ENCODE measurements at places on chromosomes 1 and 21.

DNA sequence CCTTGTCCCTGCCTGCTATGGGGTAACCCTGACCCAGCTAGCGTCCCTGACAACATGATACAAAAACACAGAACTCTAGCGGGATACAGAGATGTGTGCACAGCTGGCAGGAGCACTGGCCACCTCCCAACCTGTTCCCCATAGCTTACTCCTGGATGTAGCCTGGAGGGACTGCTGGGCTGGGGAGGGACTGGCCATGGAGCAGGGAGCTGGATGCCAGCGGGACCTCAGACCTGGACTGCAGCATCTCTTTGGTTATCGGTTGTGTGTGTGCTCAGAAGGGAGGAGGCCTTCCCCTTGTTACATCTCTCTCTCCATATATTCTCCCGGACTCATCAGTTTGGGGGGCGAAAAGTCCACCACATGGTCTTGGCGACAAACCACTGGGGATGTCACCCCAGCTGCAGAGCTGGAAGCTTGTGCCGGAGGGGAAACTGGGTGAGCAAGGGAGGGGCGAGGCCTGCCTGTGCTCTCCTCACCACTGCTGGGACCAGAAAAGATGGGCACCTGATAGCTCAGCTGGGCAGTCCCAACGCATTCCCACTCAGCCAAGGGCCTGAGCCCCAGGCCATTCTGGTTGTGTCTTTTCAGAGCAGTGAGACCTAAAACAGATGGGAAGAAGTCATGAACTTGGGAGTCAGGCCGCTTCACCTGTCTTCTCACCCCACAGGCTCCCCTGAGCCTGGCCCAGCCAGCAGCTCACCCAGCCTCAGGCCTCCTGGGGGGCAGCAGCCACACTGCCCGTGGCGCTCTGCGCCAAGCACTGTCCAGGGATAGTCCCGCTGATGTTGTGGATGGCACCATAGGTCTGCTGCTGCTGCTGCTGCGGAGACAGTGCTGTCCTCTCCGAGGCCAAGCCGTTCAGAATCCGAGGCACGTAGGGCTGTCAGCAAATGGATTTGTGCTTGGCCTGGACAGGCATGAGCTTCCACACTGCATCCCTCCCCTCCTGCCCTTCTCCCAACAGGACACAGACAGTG lies 35.6 kb downstream of the TMEM63A start:
- DNase-seq: no peak

- no peak for DNase-seq
Observed at GRCh38 chr1:231187571-231187970, 25.7 kb downstream of the TRIM67 start.

GRCh38 chr1:53220962-53221286 lies 490 bp upstream of the CZIB start:
- DNase-seq: no peak

- DNase-seq: no peak
Observed at GRCh38 chr21:46223217-46223616, 5.4 kb downstream of the LSS start.

DNA sequence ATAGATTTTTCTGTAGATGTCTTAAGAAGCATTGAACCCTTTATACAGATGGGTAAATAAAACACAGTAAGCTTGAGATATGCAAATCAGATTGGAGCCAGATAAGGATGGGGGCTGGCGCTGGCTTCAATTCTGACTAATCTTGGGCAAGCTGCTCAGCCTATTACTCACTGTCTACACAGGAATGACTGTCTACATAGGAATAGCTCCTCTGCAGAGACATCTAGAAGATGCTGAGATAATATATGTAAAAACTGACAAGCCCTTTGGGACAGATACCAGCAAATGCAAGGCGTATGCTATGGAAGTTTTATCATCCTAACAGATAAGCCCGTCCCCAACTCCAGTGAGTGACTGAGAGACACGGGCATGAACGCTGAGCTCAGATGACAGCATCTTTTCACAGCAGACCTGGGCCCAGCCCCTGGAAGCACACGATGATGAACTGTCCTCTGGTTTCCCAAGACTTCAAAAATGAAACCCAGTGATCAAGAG lies 1.7 kb downstream of the CLDN14 start:
- DNase-seq: no peak

DNA sequence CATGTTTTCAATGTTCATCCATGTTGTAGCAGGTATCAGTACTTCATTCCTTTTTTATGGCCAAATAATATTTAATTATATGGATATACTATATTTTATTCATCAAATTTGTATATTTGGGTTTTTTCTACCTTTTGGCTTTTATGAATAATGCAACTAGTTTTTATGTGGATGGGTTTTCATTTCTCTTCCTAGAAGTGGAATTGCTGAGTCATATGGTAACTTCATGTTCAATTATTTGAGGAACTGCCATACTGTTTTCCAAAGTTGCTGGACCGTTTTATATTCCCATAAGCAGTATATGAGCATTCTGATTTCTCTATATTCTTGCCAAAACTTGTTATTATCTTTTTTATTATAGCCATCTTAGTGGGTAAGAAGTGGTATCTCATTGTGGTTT lies 16.0 kb downstream of the CFAP57 start:
- no peak for DNase-seq

GRCh38 chr21:28640326-28640725 lies 352.4 kb downstream of the LTN1 start:
- no peak for DNase-seq

DNA sequence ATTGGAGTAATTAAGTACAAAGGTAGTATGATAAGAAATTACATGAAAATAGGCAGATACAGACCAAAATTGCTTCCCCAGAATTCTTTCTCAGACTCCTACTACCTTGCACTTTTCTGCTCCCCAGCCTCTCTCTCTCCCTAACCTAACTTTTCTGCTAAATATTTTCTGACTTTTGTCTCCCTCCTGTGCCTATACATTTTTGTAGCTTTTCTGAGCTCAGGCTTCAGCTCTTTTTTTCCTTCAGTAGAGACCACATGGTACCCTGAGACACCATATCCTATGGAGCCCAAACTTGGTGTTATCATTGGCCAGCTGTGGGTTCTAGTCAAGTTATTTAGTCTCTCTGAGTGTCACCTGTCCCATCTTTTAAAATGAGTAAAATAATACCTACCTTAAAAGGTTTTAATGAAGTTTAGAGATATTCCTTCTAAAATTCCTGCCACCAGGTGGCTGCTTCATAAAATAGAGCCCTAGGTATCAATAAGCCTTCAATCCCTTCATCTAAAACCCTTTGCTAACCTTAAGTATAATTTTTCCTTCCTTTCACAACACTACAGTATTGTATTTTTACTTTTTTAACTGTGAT lies 237.6 kb upstream of the DUSP10 start:
- no peak for DNase-seq

DNA sequence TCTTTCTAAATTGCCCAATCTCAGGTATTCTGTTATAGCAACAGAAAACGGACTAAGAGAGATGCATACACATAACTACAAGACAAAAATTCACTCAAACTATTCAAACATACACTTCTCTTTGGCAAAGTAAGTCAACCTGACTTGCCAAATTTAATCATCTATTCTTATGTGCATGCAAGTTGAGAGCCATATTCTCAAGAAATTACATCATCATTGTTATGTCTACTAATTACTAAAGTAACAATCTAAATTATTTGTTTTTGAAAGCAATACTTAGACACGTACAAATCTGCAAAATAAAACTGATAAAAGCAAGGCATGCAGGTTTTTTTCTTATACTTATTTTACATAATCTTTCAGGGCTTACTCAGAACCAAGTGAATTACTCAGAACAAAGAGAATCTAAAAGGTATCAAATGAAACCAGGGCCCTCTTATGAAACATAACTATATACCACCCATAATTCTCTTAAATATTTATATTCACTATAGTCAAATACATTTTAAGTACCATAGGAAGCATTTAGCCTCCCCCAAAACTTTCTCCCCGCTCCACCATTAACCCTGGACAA lies 62.3 kb downstream of the HLCS start:
- no peak for DNase-seq

DNA sequence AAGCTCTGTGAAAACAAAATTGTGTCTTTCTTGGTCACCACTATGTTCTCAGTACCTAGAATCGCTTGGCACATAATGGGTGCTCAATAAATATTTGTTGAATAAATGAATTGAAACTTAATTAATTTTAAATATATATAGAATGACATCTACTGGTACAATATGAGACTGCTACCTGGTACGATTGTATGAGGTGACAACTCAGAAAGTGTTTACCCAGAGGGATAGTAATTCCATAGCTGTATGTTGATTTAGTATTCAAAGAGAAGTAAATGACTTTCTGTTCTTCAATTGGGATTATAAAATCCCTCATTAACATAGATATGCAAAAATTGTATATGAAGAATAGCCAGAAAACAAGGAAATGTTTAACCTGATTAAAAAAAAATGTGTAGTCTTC lies 128.7 kb downstream of the RPS6KC1 start:
- DNase-seq: no peak

GRCh38 chr1:151849126-151849525 lies 4.4 kb downstream of the THEM5 start:
- DNase-seq: no peak

- no peak for DNase-seq
Observed at GRCh38 chr1:205310976-205311704, 10.4 kb downstream of the NUAK2 start.

DNA sequence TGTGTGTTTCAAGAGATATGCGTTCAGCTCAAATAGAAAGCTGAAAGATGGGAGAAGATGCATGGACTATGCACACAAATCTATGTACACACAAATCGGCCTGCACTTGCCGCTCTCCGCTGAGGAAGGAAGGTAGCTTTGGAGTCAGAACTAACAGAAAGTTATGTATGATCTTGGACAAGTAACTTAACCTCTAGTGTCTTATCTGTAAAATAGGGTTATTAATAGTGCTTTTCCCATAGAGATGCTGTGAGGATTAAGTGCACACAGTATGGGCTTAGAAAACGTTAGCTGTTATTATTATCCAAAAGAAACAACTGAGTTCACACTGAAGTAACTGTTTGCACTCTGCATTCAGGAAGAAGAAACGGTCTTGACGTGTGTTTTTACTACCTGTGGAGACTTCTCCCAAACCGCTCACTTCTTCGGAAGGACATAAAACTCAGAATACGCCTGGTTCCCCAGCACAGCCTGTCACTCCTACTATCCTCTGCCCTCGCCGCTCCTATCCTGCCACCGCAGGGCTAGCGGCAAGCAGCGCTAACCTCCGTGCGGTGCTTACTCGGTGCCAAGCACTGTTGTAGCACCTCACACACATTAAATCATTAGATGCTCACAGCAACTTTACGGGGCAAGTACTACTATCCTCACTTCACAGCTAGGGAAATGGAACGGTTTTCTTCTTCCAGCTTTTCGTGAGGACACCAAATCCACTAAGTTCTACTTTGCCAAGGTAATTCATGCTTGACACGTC lies 1.3 kb downstream of the TGFBR3 start:
- peak; percentile 15 for DNase-seq

DNA sequence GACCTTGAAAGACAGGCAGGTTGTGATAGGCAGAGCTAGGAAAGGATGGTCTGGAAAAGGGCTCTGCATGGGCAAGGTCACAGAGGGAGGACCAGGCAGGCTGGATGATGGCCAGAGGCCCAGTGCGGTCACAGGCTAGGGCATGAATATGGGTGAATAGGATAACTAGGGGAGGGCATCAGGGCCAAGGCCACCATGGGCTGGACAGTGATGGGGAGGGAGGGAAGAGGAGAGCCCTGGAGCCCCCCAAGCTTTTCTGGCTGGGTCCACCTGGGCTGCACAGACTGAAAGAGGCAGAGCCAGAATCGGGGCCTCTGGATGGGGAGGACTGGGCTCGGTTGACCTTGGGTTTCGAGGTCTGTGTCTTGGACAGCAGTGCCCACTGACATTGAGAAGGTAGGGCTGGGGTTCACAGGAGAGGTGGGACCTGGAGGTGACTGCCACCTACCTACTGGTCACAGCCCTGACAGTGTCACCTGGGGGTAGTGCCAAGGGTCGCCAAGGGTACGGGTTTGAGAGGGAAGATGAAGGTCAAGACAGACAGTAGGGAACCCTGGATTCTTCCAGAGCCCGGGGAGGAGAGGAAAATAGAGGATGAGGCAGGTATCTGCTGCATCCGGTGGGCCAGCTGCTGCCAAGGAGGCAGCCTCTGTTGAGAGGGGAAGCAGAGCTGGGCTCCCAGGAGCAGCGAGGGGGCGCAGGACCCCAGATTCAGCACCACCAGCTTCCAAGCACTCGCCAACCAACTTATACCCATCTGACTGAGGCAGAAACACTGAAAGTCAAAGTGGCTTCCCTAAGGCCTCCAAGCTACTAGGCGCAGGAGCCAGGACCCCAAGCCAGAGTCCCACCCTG lies 6.1 kb upstream of the NPHP4 start:
- no peak for DNase-seq

GRCh38 chr1:204563307-204563706 lies 47.1 kb downstream of the MDM4 start:
- no peak for DNase-seq

- no peak for DNase-seq
Observed at GRCh38 chr1:182059936-182060335, 1.6 kb downstream of the ZNF648 start.

DNA sequence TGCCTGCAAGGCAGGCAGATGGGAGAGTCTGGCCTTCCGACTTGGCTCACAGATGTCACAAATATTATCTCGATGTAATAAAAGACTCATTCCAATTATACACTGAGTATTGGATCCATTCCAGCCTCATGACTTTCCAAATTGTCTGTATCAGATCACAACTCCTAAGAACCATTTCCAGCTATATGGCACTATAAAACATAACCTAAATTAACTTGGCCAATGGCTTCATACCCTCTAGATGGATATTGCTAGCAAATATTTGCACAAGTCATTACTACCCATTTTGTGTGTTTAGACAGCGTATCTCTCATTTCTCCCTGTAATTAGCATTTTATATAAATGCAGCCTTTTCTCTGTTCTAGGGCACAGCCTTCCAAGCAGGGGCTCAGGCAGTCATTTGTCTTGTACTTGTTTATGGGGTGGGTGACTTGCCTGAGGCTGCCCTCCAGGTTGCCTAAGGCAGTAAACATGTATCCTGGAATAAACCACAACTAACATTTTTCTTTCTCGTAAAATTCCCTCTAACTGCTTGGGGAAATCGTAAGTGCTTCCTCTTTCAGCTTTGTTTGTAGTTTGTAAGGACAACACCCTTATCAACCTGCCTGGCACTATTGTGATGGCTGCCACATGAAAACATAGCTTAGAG lies 70.6 kb upstream of the KCNJ6 start:
- no peak for DNase-seq

GRCh38 chr21:39613041-39613934 lies 548 bp downstream of the B3GALT5 start:
- DNase-seq: no peak

GRCh38 chr1:15329104-15329820 lies 80.4 kb upstream of the EFHD2 start:
- DNase-seq: no peak

DNA sequence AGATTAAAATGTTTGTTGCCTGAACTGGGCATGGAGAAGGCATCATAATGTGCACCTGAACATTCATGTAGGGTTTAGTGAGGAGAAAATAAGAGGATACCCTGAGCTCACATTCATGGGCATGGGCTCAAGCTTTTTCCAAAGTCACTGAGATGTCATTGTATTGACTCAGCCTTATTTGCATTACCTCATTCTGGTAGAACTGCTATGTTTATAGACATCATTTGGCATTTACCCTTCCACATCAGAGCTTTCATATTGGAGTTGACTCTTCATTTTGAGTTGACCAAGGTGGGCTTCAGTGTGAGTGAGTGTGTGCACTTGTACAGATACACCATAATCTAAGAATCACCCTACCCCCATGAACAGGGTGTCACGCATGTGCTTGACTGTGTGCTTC lies 143.2 kb downstream of the PBX1 start:
- DNase-seq: no peak

Measured in T-helper 22 cell (primary cell).